ENCODE measurements at places on chromosomes 1 and 21.
A peak's percentile ranks its signal among the peaks of the same experiment; 100 is the strongest.

DNA sequence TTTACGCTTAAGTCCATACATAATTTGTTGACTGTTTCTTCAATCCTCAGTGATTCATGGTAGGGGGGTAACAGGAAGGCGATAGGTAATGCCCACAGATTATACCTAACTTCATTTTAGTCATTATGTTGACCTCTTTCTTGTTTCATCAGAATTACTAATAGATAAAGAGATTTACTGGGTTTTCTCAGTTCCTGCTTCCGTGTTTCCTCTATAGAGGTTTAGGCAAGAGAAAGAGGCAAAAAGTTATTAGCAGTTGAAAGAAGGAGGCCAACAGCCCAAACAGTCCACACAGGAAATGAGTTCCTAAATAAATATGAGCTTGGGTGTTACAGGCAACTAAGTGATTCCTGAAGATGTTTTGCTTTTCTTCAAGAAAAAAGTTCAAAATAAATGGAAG, 17.9 kb upstream of the CLCA1 start:
- DNase-seq = no peak

DNA sequence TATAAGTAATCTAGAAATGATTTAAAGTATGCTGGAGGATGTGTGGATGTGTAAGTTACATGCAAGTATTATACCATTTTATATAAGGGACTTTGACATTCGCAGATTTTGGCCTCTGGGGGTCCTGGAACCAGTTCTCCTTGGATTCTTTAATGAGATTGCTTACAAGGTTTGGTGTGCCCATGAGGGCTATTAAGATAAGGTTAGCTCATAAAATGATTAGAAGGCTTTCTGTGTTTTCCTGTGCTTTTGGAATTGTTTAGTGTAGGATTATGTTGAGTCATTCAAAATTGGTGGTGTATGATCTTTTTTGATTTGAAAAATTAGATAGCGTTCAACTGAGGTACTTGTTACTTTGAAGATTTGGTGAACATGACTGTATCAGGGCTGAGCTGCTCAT, 5.6 kb downstream of the USP25 start:
- DNase-seq = no peak

- DNase-seq = no peak
These were observed 110.0 kb upstream of the SPAG17 start for GRCh38 chr1:118294875-118295642.

GRCh38 chr1:31529999-31530684, 46.2 kb upstream of the TINAGL1 start:
- DNase-seq = no peak

DNA sequence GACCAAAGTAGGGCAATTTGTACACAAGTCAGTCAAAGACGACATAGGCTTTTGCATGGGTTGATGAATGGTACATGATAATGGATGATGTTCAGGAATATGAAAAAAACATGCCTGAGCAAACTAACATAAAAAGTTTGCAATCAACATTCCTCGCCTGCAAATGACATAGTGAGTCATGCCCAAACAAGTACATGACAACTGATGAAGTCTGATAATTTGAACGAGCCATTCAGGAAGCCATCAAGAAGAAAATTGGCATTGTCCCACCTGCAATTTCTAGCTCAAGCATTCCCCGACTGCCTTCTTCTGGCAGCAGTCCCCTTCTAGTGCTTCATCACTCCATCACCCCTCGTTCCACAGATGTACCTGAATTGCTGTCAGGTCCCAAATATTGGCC, 118.4 kb upstream of the NR5A2 start:
- peak; percentile 9 for DNase-seq

DNA sequence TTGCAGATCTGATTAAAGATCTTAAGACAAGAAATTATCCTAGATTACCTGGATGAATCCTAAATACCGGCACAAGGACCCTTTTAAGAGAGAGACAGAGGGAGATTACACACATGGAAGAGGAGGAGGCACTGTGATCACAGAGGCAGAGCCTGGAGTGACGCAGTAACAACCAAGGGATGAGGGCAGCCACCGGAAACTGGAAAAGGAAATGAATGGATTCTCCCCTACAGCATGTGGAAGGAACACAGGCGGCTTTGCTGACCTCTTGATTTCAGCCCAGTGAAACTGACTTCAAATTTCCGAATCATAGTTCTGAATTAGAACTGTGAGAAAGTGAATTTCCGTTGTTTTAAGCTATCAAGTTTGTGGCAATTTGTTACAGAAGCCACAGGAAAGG, 50.2 kb upstream of the IVNS1ABP start:
- DNase-seq = no peak

- no peak for DNase-seq
These were observed 150.3 kb downstream of the ETS2 start for GRCh38 chr21:38956007-38956406.

GRCh38 chr1:157450106-157450505, 102.2 kb downstream of the FCRL5 start:
- DNase-seq = no peak

DNA sequence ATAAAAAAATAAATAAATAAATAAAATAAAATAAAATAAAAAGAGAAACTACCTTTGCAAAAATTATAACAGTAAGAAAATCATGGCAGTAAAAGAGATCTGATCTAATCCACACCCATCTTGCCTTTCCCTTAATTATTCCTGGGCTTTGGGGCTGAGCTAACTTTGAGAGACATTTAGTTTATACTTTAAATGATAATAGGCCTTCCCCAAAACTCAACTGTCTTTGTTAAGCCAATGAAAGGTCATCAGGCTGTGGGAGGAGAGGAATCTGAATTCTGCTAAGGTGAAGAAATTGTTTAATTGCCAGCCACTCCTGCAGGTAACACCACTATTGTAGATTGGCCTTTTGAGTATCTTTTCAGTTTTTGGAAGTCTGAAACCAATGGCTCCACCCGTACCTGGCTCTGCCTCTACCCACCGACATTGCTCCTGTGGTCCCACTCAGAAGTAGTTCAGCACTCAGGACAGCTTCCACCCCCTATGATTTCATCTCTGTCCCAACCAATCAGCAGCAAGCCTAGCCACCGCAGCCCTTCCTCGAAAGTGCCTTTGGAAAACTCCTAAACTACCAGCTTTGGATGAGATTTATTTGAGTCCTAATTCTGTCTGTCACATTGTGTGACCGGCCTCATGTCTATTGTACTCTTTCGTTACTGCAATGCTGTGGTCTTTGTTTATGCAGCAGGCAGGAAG, 23.0 kb upstream of the PNRC2 start:
- DNase-seq = peak; percentile 27

DNA sequence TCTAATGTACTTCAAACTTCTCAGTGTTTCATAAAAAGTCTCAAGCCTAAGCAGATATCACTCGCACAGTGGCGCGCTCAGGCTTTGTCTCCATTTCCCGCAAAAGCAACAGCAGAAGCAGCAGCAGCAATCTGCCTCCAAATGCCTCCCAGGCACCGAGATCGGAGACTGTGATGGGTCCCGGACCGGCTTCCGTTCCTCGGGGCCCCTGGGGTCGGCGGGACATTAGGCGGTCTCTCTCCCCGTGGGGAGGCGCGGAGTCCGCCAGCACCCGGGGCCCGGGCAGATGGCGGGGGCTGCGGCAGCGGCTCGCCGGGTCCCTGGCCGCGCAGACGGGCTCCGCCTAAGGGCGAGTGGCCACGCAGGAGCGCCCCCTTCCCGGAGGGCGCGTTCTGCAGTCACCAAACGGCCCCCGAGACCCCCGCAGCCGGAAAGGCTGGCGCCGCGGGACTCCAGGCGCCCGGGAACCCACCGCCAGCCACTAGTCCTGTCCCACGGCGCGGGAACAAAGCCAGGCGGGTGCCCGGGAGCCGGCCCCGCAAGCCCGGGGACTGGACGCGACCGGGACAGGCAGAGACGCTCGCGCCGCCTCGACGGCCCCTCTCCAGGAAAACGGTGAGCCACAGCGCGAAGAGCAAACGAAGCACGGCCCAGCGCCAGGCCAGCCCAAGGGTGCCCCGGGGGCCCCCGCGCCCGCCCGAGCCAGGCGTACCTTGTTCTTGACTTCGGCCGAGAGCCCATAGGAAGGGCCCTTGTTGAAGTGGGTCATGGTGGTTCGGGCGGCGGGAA, 590 bp downstream of the CNN3 start:
- DNase-seq = peak; percentile 64

GRCh38 chr1:155898888-155899287, 12.3 kb downstream of the RIT1 start:
- DNase-seq = no peak

DNA sequence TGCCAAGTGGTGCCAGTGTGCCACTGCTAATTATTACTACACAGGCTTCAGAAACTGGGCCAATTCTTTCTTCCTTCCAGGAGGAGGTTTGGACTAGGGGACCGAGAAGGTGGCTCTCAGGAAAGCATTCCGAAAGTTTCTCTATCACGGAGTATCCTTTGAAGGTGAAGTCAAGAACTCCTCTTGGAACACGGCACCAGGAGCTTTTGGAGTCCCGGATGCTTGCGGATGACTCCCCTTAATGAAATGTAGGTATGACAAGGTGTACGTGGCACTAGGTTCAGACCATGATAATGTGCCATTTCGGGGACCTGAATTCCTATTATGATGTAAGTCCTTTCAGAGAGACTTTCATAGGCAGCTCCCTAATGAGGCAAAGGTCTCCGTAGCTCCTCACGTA, 634.1 kb downstream of the KIF26B start:
- DNase-seq = no peak

DNA sequence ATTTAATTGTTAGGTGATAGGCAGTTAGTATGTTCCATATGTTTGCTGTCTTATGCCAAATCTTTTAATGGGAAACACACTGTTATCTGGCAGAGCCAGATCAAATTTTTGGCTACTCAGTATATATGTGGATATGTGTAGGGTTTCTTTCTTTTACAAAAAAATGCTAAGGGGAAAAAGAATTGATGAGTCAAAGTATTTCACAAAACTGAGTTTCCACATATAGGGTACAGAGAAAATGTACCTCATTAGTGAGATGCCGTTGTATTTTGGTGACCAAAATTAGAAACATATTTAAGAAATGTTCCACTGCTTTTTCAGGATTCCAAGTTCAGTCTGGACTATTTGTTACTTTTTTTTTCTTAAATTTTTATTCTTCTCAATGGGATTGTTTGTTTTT, 201.2 kb upstream of the PTGFR start:
- DNase-seq = no peak

GRCh38 chr1:53346814-53347176, 18.9 kb upstream of the LRP8 start:
- DNase-seq = no peak

GRCh38 chr1:225500624-225501192, 72.9 kb upstream of the LBR start:
- no peak for DNase-seq

DNA sequence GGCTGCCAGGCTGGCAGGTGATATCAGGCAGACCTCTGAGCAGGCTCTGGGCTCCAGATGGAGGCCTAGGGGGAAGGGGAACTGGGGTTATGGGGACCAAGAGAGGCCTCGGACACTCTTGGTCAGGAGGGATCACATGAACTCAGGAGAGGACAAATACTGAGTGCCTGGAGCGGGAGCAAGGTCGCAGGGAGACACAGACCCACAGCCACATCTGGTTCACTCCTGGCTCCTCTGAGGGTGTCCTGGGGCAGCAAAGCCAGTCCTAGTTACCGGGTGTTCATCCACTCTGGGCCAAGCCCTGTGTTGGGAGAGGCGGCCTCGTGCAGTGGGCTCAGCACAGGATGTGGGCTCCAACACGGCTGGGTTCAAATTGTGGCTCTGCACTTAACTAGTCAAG, 239.0 kb downstream of the PTPRU start:
- no peak for DNase-seq

- DNase-seq = no peak
These were observed 40.8 kb upstream of the TP53BP2 start for GRCh38 chr1:223886516-223886921.

- peak; percentile 25 for DNase-seq
These were observed 101.5 kb downstream of the KCNN3 start for GRCh38 chr1:154768456-154769125.

GRCh38 chr1:47692196-47692595, 254.4 kb downstream of the FOXD2 start:
- DNase-seq = no peak

GRCh38 chr1:29575826-29576225, 339.5 kb downstream of the PTPRU start:
- no peak for DNase-seq

GRCh38 chr1:205945069-205945468, 1.8 kb upstream of the SLC26A9 start:
- DNase-seq = no peak

DNA sequence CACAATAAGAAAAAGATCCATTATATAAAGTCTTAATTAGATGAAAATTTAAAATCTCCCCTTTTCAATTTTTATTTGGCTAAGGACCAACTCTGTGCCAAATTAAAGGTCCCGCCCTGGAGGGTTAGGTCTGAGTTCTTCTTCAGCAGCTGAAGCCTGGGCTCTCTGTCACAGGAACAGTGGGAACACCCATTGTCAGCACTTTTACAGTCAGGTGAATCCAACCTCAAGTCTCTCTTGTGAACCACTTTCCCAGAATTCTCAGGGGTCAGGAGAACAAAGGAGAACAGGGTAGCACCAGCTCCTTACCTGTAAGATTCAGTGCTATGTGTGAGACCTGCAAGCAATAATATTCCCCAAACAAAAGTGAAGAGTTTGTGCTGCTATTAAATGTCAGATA, 25.1 kb upstream of the HJV start:
- DNase-seq = no peak

- no peak for DNase-seq
These were observed at the start of gene RXRG for GRCh38 chr1:165444897-165445370. Gene RXRG (minus strand): TSS chr1:165445126. CDS start chr1:165444893, 233 bp downstream.

- DNase-seq = peak; percentile 29
These were observed 479.3 kb upstream of the RUNX1 start for GRCh38 chr21:35528116-35529042.

DNA sequence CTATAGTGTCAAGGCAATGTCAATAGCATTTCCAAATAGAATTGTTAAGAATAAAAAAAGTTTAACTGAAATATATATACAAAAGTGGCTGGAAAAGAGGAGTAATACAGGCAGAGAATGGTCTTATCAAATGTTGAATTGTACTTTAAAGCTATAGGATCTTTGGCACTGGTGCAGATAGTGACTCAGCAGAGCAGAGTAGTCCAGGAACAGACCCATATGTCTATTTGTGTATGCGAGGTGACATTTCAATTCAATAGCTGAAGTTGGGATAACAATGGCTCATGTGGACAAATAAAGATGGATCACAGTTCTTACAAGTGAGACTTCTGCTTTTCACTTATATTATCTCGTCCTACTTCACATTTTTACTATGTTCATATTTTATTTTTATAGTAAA, 543.0 kb upstream of the B3GALT2 start:
- DNase-seq = peak; percentile 33

GRCh38 chr1:218495931-218496330, 150.8 kb downstream of the TGFB2 start:
- DNase-seq = no peak

Data from fibroblast of pulmonary artery (primary cell).